ENCODE measurements at places on chromosomes 6 and 20.

- DNase-seq: no peak
Measured at GRCh38 chr6:143936778-143937667, 71.0 kb downstream of the PLAGL1 start.

DNA sequence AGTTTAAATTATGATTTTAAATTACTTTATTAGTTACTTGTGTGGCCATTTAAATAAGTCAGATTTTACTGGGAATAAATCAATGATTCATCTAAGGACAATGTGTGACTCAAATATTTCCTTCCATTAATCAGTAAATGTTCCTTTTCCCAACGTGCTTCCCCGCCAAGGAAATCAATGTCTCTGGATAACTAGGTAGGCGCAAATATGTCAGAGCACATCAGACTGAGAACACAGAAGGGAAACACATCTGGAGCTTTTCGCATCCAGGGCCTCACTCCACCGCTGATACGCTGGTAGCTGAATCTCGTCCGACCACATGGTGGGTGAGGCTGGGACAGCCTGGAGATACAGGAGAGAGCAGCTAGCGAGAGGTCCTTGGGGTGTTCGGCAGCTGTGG lies 56.4 kb upstream of the RPS6KA2 start:
- DNase-seq: no peak

DNA sequence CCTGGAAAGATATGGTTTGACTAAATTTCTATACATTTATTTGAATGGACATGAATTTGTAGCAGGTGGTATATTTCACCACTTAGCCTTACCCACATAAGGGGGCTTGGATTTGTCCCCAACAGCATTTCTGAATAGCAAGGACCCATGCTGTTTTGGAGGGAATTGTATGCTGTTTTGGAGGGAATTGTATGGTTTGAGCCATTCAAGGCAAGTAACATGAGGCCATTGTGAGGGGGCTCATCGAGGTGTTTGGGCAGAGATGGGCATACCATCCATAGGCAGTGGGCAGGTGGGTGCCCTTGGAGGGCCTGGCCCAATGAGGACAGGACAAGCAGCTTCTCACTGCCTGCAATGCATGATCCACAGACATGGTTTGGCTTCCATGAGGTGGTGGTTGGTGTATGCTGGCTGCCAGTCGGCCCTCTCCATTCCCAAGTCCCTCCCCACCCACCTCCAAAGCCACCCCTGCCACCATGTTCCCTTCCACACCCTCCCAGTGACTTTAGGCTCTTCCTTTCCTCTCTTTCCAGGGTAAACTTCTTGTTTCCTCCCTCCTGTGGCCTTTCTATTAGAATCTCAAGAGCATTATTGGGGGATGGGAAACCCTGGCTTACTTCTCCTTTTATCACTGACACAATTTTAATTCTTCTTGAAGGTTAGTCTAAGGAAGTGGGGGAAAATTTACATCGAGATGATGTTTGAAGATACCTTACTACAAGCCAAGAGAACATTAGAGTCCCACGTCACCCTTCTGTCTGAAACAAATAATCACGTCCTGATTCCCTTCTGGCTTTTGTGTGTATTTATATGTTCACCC lies 13.2 kb upstream of the PXDC1 start:
- DNase-seq: no peak

GRCh38 chr6:33592595-33593413 lies 12.7 kb upstream of the BAK1 start:
- DNase-seq: no peak

GRCh38 chr6:103273048-103273447 lies 1586.7 kb downstream of the HACE1 start:
- DNase-seq: no peak
